ENCODE measurements at places on chromosomes 5 and 9.
A peak's percentile ranks its signal among the peaks of the same experiment; 100 is the strongest.

DNA sequence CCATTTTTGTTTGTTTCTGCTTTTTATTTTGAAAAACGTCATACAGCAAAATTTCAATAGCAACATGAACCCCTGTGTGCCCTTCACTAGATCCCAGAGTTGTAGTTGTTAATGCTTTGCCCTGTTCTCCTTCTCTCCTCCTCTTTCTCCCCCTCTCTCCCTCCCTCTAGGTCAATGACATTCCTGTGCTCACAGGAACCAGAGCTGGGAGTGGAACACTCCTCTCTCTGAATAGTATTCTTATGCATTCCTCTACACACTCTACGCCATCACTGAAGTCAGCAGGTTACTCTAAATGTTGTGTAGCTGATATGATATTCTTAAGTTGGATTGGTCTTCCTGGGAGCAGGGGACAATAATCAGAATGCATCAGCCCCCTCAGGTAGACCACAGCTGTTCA is 243.4 kb downstream of the SYK start:
- DNase-seq: no peak

GRCh38 chr9:77125665-77126064 is 51.7 kb upstream of the VPS13A start:
- DNase-seq: no peak

GRCh38 chr5:135222171-135222681 is 176.8 kb downstream of the MACROH2A1 start:
- DNase-seq: no peak

DNA sequence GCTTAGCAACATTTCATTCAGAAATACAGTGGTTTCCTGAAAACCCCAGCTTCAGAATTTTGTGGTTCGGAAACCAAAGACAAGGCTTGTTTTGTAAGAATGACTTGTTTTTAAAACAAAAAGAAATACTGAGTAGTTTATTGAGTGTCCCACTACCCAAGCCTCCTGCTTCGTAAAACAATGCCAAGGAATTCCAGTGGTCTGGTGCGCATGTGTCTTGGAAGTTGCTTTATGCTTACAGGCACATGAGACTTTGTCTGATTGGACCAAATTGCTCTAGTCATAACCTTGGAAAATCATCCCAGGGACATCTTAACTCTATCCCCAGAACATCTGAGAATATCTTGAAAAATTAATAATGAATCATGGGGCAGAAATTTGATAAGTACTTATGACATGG is 77.1 kb upstream of the FST start:
- no peak for DNase-seq

DNA sequence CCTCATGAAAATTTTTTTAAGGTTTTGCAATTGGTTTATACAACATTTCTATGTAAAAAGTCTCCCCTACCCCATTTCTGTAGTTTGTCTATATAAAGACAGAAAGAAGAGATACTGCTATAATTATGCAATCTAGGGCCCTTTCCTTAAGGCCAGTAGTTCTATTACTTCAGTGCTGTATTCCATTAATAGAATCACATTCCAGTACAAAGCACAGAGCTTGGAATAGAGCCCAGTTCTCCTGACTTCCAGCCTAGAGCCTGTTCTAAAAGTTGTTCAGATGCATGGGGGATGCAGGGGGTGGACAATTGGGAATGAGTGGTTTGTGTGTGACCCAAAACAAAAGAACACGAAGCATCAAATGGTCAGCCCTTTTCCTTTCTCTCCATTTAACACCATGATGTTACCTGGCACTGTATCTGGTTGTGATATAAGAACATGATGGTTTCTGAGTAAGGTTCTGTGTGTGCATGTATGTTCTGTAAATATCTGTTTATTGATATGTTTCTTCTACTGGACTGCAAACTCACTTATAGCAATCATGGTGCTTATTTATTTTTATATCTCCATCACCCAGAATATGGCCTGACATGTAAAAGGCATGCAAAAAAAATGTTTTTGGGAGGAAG is 8.2 kb upstream of the GRAMD2B start:
- DNase-seq: no peak

DNA sequence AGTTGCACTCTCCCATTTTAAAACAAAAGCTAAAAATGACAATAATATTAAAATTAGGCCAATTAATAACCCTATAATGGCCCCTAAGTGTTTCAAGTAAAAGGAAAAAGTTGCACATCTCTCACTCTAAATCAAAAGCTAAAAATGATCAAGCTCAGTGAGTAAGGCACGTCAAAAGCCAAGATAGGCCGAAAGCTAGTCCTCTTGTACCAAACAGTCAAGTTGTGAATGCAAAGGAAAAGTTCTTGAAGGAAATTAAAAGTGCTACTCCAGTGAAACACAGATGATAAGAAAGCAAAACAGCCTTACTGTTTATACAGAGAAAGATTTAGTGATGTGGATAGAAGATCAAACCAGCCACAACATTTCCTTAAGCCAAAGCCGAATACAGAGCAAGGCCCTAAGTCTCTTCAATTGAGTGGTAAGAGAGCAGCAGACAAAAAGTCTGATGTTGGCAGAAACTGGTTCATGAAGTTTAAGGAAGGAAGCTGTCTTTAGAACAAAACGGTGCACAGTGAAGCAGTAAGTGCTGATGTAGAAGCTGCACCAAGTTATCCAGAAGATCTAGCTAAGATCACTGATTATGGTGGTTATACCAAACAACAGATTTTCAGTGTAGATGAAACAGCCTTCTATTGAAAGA is 144.1 kb upstream of the ACOT12 start:
- no peak for DNase-seq

DNA sequence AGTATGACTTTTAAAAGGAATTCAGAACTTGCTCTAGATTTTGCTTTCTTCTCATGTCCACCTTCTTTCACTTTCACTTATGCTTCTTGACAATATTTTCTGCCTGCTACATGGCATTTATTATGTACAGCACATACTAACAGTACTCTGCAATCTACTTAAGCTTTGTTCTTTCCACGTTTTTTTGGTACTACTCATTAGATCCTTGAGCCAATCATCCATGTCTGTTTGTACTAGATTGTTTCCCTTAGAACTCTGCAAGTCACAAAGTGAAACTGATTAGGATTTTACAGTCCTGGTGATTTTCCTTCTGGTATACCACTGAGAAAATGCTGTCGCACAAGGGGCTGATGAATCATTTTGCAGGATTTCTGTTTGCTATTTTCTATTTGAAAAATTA is 78.3 kb downstream of the PARP8 start:
- DNase-seq: peak; percentile 31

GRCh38 chr9:81517954-81518353 is 171.4 kb downstream of the TLE1 start:
- no peak for DNase-seq

DNA sequence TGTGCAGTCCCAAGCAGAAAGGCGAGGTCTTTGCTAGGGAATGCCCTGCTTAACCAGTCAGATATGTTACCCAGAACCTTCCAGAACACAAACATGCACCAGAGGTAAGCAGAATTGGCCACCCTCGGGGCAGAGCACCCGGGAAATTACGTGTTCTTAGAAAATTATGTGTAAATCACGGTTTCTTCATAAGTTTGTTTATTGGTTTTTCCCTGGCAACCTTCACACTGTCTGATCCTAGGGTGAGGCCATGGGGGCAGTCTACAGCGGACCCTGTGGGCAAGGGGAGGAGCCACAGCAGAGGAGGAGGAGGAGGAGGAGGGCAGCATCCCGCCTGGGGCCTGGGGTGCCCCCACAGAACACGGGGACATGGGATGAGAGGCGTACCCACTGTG is 31.4 kb downstream of the RXRA start:
- DNase-seq: no peak

- no peak for DNase-seq
These were observed 1854.9 kb downstream of the MAT2B start for GRCh38 chr5:165360366-165360765.

DNA sequence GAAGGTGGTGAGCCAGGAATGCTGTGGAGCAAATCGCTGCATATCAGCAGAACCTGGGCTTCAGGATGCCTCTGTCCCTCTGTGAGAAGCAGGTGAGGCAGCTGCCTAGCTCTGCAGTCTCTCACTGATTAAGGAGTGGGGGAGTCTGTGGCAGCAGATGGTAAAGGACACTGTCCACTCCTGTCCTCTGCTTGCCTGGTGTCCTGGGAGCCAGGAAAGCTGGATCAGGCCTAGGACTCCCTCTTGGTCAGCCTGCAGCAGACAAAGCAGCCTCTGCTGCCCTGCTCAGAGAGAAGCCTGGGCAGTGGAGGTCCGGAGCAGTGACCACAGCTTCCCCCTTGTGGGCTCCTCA is 214.7 kb downstream of the HSPA4 start:
- no peak for DNase-seq

DNA sequence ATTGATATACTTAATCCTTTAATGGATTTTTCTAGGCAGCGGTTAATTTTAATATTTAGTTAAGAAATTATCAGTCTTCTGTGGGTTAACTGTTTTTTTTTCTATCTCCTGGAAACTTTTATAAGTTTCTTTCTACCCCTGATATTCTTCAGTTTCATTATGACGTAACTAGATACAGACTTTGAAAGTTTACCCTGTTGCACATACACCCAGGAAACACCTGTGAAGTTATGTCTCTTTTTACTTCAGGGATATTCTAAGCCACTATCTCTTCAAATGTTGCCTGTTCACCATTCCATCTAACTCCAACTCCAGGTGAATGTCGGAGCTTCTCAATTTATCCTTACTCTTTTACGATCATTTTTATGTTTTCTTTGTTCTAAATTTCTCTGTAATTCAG is 329.0 kb downstream of the ICE1 start:
- DNase-seq: no peak

DNA sequence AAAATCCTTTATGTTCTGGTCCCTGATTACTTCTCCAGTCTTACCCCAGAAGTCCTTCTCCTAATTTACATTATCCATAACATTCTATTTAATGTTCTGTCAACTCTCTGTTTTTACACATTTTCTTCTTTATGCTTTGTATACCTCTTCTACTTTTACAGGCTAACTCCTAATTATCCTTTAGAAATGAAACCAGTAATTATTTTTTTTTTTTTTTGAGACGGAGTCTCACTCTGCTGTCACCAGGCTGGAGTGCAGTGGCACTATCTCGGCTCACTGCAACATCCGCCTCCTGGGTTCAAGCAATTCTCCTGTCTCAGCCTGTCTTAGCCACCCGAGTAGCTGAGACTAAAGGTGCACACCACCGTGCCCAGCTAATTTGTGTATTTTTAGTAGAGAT is 9.0 kb downstream of the CENPK start:
- no peak for DNase-seq

DNA sequence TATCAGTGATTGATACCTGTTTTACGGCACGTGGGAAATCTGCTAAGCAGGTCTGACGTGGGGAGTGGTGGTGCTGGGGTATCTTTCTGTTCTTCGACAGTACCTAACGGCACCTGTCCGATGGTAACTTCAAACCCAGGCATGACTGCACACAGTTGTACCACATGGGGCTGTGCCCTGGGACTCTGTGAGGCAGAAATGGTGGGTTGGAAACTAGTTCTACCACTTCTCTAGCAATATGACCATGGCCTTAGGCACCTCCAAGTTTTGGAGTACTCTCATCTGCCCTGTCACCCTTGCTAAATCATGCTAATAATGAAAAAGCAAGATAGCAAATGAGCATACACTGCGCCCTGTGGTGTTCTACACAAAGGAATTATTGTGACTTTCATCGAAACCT is 30.9 kb downstream of the EPB41L4B start:
- no peak for DNase-seq

DNA sequence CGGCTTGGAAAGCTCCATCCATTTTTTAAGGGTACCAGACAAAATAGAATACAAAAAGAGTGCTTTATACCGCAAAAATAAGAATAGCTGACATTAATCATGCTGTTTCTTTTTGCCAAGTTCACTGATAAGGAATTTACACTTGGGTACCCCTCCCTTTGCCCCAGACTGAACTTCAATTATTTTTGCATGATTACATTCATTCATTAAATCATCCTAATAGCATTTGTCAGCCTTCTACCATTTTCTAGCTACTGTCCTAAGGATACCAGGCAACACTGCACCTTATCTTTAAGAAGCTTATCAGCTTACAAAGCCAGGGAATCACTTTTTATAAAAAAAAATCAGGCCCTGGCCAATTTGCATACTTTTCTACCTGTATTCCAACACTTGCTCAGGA is 48.4 kb downstream of the YIPF5 start:
- no peak for DNase-seq

DNA sequence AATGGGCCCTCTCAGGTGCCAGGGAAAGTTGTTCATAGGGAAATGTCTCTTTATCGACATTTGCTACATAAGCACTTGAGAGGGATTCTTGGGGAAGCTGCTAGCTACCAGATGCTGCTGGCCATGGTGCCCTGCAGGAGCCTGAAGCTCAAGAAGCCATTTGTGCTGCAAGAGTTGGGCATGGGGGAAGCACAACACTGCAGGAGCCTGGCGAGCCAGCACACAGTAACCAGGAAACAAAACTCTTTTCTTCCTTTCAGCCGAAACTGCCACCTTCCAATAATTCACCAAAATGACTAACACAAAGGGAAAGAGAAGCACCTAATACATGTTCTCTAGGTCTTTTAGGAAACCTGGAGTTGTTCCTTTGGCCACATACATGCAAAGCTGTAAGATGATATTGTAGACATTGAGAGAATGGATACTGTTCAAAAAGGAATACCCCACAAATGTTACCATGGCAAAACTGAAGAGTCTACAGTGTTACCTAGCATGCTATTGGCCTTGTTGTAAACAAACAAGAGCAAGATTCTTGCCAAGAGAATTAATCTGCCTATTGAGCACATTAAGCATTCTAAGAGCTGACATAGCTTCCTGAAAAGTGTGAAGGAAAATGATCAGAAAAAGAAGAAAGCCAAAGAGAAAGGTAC is 26.1 kb upstream of the LARP1 start:
- no peak for DNase-seq

DNA sequence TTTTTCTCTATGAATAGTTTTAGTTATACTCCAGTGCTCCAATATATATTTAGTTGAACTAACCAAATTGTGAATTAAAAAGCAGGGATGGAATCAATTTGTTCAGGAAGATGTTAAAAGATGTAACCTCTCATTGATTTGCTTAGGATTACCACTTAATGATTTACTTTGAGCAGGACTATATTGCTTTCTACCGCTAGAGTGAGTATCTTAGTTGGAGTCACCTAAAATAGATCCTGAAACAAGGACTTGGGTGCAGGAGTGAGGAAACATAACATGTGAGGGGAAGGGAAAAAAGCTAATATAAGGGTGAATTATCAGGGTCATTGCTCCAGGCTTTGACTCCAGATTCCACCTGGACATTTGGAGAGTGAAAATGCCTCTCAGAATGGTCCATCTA is 2277.4 kb upstream of the C9orf72 start:
- no peak for DNase-seq

DNA sequence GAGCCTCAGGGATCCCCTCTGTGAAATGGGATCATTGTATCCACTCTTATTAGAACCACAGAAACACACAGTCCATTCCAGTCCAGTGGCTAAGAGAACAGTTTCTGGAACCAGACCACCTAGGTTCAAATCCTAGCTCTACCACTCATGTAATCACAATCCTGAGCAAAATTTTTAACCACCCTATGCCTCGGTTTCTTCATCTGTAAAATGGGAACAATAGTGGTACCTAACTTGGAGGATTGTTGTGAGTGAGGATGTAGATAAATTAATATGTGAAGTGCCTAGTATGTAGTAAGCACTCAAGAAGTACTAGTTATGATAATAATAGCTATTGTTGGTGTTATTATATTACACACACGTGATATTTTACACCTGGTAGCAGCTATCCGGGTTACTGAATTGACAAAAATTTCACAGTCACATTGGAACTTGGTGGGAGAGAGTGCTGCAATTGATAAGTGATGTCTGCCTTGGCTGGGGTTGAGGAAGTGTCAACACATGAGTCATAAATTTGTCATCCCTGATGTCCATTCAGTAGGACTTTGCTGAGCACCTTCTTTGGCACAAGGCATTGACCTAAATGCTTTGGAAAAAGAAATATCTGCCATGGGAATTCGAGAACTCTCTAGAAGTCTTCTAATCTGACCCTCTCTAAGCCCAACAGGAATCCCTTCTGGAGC is 68.4 kb downstream of the COL27A1 start:
- DNase-seq: no peak
